ENCODE measurements at places on chromosomes 6 and 20. TPM values are rescaled to one million over a fixed set of nuclear protein-coding genes. Genes with fewer than 3 reads are reported as not detected.

TPX2 gene
- total RNA-seq: 97.3 TPM

TCF15 gene
- total RNA-seq: not detected

RAET1L gene
- total RNA-seq: 0.34 TPM

CALHM4 gene
- total RNA-seq: not detected

SCRT2 gene
- total RNA-seq: not detected
